Myocyte (in vitro differentiated cells): ENCODE measurements at places on chromosomes 5 and 9. TPM values are rescaled to one million over a fixed set of nuclear protein-coding genes. Genes with fewer than 3 reads are reported as not detected.

TNFSF15 gene
- 0.05 and 0.19 TPM in 2 replicates for total RNA-seq

KIAA0825 gene
- total RNA-seq: 2.9 and 3.4 TPM in 2 replicates

WNK2 gene
- not detected in 2 replicates for total RNA-seq

DNA sequence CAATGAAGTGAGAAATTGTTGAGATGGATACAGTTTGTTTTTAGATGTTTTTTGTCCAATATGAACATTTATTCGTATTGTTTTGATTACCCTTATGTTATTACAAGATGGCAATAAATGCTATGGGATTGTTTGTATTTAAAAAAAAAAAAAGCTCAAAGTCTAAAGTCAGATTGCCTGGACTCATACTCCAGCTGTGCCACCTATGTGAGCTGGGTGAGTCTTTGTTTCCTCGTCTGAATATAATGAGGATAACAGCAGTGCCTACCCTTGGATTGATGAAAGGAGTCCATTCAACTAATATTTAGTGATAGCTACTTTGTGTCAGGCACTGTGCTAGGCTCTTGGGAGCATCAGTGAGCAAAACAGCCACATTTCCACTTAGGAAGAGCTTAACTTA lies 14.6 kb upstream of the CCNJL start:
- DNase-seq: no peak

GRCh38 chr5:67878933-67879332 lies 336.6 kb upstream of the PIK3R1 start:
- no peak for DNase-seq

DNA sequence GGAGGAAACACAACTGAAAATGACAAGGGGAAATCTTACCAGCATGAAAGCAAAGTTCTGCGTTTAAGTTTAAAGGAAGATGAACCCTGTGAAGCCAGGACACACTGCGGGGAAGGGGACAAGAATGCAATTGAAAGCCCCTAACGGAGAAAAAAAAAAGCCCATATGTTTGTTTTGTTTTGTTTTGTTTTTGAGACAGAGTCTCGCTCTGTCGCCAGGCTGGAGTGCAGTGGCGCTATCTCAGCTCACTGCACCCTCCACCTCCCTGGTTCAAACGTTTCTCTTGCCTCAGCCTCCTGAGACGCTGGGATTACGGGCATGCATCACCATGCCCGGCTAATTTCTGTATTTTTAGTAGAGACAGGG lies 2.9 kb downstream of the STK10 start:
- no peak for DNase-seq

DNA sequence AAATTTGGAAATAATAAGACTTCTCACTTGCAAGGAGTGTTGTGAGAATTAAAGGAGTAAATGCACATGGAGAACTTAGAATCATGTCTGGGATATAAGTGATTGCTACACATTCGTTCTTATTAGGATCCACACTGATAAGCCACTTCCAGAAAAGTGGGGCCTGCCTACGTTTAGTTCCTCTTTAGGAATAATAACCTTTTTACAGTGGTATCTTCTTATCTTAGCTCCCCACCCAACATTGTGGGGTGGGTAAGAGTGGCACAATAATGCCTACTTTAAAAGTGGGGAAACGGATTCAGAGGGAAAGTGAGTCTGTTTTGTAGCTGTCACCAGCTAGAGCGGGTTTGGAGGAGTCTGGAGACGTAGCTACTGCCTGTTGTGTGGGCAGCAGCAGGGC lies 16.0 kb downstream of the DOCK2 start:
- no peak for DNase-seq

DNA sequence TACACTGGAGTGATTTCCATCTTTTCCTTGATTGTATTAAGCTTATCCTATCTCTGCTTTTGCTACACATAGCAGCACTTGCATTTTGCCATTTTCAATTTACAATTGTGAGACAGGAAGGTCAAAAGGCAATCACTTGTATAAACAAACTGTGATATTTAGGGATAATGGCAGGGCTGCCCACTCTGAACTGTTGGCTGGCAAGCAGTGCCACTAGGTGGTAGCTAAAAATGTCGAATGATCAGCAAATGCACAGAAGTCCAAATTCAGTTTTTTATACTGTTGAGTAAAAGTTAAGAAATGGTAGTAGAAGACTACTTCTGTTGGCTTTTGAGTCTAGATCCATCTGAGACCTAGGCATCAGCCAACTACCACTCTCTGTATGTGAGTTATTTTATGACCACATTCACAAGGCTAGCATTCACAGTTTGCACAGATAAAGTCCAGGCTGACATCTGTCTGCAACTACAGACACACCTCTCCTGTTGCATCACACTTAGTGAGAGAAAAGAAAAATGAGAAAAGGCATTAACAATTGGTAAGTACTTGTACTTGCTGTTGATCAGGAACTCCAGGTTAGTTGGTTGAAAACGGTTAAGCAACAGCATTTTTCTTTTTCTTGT lies 108.8 kb upstream of the ASTN2 start:
- DNase-seq: no peak

- no peak for DNase-seq
Measured at GRCh38 chr5:136600306-136600705, 235.0 kb upstream of the TRPC7 start.

- no peak for DNase-seq
Measured at GRCh38 chr5:10800852-10801251, 39.8 kb upstream of the DAP start.

DNA sequence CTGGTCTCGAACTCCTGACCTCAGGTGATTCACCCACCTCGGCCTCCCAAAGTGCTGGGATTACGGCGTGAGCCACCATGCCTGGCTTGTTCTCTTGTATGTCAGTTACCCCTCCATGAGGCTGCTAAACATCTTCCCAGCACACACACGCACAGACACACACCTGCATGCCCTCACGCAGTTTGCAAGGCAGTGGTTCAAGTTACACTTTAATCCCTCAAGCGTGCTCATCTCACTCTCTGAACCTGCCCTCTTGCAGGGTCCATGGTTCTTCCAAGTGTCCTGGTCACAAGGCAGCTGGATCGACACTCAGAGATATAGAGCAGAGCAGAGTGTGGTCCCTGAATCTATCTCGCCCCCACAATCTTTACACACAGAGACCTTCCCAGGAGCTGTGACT lies 34.1 kb upstream of the RUFY1 start:
- DNase-seq: no peak

DNA sequence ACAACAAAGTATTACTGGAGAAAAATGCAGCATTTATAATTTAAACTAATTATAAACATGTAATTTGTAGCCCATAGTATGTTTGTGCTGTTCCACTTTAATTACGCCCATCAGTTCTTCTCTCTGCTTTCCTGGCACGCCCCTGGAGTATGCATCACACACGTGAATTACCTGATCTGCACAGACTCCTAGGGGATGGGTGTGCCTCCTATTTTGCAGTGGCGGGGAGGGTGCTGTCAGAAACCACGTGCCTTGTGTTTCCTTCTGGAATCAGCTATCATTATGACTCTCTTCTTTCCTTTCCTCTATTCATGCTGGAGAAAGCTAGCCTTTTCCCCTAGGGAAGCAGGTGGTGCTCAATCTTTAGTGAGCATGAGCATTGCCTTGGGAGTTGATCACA lies 43.3 kb downstream of the RPS23 start:
- DNase-seq: no peak

DNA sequence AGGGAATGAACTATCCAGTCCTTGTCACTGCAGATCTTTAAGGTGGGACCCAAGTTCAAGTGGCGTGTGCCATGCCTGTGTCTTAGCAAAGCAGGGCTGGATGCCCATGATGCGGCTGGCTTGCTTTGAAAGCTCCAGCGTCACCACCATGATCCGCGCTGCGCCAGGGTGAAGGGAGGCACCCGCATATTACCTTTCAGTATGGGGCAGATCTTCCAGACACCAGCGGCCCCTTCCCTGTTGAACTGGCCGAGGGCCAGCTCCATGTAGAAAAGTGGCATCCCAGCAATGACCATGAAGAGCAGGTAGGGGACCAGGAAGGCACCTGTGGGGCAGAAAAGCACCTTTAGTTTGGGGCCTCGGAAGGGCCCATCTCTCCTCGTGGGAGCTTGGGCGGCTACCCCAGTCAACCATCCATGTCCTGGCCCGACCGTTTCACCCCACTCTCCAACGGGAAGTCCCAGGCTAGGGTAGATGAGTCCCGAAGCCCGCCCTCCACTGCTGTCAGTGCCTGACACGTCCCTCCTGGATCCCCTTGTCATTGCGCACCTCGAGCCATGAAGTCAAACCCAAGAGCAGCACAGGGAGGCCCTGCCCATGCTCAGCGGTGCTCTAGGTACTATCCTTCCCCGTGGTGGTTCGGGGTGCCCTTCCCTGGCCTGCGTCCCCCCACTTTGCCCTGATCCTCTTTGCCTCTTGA lies 3.9 kb downstream of the SLC6A3 start:
- no peak for DNase-seq

- DNase-seq: no peak
Measured at GRCh38 chr9:18775930-18776329, 257.1 kb downstream of the SAXO1 start.

DNA sequence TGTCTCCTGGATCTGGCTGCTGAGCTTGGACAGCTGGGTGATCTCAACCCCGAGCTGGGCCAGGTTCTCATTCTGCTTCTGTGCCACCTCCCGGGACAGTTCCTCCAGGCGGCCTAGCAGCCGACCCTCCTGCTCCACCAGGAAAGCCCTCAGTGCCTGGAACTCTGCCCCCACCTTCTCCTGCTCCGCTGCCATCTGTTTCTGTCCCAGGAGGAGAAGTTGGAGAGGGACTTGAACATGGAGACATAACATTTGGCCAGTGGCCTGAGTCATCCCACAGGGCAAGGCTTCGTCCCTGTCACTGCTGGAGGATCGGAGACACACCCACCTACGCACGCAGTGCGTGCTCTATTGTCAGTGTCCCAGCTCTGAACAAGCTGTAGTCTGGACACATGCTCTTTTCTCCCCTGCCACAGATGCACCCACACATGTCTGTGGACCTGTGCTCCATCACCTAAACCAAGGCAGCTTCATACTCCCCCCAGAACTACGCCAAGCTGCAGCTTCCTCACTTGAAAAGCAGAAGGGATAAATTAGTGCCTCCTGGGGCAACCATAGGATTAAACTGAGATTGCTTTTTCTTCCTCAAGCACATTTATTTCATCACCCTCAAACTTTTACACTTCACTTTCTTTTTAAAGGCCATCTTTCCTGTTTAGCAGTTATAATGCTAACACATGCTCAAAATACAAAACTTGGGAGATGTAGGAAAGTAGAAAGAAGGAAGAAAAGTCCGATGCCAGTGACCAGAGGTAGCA lies 4.9 kb downstream of the TRIM7 start:
- no peak for DNase-seq

DNA sequence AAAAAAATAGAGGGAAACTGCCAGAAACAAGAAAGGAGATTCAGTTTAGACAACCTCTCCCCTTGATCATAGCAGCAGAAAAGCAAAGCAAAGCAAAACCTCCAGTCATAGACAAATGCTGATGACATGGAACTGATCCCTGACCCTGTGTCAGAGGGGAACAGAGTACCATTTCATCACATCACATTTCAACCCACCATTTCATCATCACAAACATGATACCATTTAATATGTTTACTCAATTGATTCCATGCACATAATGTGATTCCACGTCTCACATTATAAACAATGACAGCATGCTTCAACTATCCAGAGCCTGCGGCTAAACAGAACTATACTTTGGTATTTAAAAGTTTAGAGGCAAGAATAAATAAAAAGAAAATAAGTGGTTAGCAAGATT lies 28.7 kb upstream of the ACOT12 start:
- peak; percentile 22 for DNase-seq

- DNase-seq: no peak
Measured at GRCh38 chr9:101893661-101894646, 155.5 kb upstream of the GRIN3A start.

GRCh38 chr5:51821697-51822096 lies 438.4 kb downstream of the ISL1 start:
- DNase-seq: no peak
